ENCODE measurements at places on chromosomes 4 and X.
A peak's percentile ranks its signal among the peaks of the same experiment; 100 is the strongest.

DNA sequence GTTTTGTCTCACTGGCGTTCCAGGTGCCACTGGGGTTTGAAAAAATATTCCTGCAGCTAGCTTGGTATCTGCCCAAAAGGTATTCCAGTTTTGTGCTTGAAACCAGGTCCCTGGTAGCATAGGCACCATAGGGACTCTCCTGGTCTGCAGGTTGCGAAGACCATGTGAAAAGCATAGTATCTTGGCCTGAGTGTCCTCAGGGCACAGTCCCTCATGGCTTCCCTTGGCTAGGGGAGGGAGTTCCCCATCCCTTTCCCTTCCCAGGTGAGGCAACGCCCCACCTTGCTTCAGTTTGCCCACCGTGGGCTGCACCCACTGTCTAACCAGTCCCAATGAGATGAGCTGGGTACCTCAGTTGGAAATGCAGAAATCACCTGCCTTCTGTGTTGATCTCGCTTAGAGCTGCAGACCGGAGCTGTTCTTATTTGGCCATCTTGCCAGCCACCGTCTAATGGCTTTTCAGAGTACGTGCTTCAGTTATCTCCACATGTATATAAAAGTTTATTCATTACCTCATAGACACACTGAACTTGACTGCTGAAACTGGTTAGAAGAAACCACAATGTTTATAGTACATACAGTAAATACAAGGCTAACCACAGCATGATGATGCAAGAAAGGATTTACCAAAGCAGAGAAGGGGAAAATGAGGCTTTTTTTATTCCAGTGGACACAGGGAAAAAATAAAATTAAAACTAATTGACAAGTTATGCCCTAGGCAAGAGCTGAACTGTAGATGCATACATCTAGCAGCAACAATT, 10.6 kb downstream of the PBDC1 start:
- DNase-seq, result no peak

- no peak for DNase-seq
Observed at GRCh38 chrX:97763391-97763790, 879.7 kb downstream of the RPA4 start.

- DNase-seq, result no peak
Observed at GRCh38 chrX:10636337-10636736, 16.0 kb upstream of the MID1 start.

DNA sequence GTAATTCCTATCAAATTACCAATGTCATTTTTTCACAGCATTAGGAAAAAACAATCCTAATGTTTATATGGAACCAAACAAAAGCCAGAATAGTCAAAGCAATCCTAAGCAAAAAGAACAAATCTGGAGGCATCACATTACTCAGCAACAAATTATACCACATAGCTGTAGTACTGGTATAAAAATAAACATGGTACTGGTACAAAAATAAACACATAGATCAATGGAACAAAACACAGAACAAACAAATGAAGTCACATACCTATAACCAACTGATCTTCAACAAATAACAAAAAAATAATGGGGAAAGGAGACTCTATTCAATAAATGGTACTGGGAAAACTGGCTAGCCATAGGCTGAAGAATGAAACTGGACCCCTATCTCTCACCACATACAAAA, 37.4 kb downstream of the PPA2 start:
- no peak for DNase-seq

- peak; percentile 23 for DNase-seq
Observed at GRCh38 chrX:135740681-135741149, 27.3 kb downstream of the CT45A1 start.

- no peak for DNase-seq
Observed at GRCh38 chr4:169968999-169969398, 57.2 kb downstream of the MFAP3L start.

All from stimulated activated CD4-positive, alpha-beta T cell treated with anti-CD3 and anti-CD28 coated beads, Interleukin-12 subunit alpha, Interleukin-12 subunit beta, amount 100 ng/mL, for 24 hours (primary cell).